Large intestine (tissue), 12 donors: ENCODE measurements at places on chromosomes 2 and 18.

- no peak for DNase-seq
Observed at GRCh38 chr2:25506226-25506625, 164.5 kb upstream of the DNMT3A start.

- DNase-seq, result no peak
Observed at GRCh38 chr2:40734797-40735196, 282.9 kb upstream of the SLC8A1 start.

GRCh38 chr18:58241026-58241679 lies 197.1 kb downstream of the NEDD4L start:
- DNase-seq, result no peak

DNA sequence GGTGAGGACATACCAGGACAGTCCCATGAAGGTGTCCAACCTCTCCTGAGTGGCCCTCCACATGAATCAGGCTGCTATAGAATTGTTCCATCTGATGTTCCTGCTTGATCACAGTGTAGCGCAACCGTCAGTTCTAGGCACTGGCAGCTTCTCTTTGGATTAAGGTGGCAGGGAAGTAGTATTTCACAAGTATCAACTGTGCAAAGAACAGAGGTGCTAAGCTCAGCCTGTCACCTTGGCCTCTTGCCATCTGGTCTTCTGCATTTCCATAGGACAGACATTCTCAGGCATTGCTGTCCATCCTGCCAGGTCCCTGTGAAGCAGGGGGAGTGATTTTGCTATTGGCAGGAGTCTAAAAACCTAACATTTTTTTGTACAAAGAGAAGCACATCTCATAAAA lies 182.2 kb upstream of the EPAS1 start:
- DNase-seq, result no peak

DNA sequence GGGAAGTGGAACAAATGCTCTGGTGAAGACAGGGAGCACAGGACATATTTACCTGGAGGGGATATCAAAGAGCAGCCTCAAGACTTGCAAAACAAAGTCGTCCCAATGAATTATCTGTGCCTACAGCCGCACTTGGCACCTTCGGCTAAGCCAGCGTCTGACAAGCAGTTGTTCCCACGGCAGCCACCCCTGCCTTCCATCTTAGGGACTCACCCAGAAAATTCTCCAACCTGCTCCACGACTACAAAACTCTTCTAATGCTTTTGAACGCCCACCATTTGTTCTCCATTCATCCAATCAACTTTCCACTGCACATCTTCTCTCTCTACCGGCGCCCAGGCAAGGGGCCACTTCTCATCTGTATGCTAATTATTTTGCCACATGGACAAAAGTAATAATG lies 7.0 kb downstream of the MYT1L start:
- DNase-seq, result no peak
